ENCODE measurements at places on chromosomes 12 and 14.

- DNase-seq: no peak
Measured at GRCh38 chr14:92366237-92366636, 43.3 kb downstream of the SLC24A4 start.

GRCh38 chr14:100911665-100912316, 8.3 kb upstream of the RTL1 start:
- no peak for DNase-seq

DNA sequence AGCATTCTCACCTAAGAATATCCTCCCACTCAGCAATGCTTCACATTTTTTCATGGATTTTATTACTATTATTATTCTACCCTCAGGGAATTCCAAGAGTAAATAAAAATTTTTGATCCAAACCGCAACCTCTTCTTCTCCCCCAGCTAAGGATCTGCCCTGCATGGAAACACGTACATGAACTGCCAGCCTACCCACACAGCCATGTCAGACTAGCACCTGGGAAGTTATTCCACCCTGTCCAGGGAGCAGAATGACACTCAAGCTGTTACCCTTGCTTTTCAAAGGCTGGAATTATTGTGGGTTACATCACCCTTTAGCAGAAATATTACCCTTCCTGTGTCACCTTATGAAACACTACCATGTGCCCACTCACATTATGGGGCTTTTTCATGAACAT, 227.3 kb upstream of the USP15 start:
- DNase-seq: no peak

GRCh38 chr12:100185361-100185894, 15.2 kb upstream of the ACTR6 start:
- DNase-seq: no peak

- no peak for DNase-seq
Measured at GRCh38 chr14:71166180-71166837, 259.1 kb downstream of the PCNX1 start.

Data from activated gamma-delta T cell (primary cell).